ENCODE measurements at places on chromosomes 2 and 18. TPM values are rescaled to one million over a fixed set of nuclear protein-coding genes. Genes with fewer than 3 reads are reported as not detected.

DNA sequence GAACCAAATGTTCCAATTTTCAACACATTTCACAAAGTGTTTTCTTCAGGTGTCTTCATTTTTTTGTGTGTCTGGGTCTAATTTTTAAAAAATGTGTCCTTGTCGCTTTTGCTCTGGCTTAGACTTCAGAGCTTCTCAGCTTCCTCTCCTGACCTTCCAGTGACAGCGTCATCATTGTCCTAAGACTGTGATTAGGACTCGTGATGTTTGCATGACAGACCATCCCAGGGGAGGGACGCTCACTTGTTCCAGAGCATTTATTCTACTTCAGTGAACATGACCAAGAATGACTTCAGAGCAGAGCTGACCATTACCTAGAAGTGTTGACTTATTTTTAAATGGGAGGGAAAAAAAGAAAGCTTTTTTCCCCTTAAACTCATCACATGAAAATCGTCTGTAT lies 591.9 kb downstream of the IRS1 start:
- no peak for DNase-seq

Gene KCNE4
- total RNA-seq: 40.4 TPM

DNA sequence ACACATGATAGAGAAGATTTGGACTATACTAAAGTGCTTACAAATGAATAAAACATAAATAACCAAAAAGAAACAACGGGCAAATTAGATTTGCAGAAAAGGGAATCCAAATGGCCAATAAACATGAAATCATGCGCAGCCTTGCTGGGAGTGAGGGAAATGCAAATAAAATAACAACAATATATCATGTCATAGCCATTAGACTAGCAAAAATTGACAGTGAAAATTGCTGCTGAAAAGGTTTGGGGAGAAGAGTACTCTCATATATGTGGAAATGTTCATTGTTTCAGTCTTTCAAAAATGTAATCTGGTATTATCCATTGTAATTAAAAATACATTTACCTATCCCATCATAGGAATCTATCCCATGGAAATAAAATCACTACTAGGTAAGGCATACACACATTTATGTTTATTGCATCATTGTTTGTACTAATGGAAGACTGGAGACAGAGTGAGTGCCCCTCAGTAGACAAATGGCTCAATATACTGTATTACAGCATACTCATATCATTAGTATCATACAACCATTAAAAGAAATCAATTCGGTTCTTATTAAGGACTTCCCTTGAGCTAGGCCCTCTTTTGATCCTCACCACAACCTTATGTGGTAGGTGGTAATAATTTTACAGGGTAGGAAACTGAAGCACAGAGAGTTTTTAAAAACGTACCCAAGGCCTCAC lies 94.1 kb upstream of the MSTN start:
- DNase-seq: peak; percentile 8

GRCh38 chr2:62472312-62472711 lies 33.7 kb downstream of the TMEM17 start:
- DNase-seq: no peak

Gene SCYGR4
- not detected for total RNA-seq

Gene TUBA3E
- total RNA-seq: not detected

- peak; percentile 45 for DNase-seq
These were observed 66.6 kb upstream of the ID2 start for GRCh38 chr2:8615252-8615575.

Data from osteoblast (primary cell).